ENCODE measurements at places on chromosomes 4 and X.

DNA sequence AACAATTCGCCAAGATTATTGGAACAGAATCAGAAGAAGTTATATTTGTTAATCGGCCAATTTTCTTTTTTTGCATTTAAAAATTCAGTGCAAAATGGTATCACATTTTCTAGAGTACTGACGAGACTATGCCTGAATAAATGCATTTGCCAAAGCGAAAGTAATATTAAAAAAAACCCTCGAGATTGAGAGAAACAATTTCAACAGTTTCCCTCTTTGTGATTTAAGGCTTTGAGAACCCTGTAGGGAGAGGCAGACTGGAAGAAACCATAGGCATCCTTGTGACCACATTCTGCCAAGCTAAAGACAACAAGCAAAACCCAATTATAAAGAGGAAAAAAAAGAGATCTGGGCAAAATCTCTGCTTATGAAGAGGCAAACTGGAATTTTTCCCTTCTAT lies 218.1 kb upstream of the GK2 start:
- DNase-seq = no peak

DNA sequence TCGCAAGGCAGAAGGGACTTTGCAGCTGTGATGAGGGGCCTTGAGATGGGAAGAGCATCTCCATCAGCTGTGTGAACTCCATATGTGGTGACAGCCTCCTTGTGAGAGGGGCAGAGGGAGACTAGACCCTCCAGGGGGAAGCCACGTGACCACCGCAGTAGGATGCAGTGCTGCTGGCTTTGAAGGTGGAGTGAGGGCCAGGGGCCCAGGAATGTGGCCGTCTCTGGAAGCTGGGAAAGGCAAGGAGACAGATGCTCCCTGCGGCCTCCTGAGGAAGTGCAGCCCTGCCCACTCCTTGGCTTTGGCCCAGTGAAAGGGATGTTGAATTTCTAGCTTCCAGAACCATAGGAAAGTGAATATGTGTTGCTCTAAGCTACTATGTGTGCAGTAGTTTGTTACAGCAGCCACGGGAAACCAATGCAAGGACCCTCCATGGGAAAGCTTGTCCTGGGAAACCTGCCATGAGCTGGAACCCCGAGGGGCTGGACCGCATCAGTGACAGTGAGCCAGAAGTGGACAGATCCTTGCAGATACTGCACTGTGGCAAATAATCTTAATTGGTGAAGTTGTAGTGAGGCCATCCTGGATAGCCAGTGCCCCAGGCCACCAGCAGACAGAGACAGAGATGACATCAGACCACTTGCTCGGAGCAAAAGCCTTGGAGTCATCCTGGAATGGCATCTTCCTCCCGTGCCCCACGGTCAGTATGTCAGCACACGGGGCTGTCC lies 35.4 kb upstream of the SORCS2 start:
- DNase-seq = peak; percentile 73

DNA sequence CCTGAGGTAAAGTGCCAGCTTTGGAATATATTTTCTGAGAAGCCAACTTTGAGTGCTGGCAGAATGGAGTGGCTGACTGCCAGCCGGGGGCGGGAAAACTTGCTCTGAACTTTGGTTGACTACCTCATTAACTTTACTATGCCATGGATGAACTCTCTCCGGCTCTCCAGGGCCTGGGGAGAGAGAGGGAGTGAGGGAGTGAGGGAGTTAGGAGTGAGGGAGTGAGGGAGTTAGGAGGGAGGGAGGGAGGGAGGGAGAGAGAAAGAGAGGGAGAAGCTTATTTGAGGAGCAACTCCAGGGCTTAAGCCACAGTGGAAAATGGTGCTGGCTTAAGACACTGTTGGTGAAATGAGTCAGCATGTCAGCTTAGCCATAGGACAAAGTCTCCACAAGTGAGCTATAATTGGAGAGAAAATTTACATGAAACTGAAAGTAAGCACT lies 280.9 kb upstream of the RPS6KA3 start:
- no peak for DNase-seq

GRCh38 chr4:37139987-37140386 lies 104.6 kb upstream of the NWD2 start:
- DNase-seq = no peak

GRCh38 chr4:112706840-112707207 lies 69.9 kb downstream of the LARP7 start:
- no peak for DNase-seq

DNA sequence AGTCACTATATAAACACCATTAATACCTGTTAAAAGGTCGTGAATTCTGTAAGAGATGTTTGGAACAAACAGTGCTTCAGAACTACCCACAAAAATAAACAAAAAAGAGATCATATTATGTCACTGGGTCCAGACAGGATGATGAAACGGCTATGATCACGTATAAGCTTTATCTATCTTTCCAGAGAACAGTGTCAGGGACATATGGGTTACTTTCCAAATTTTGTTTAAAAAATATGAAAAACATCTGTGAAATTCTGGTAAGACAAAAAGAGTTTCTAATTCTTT lies 90.0 kb downstream of the SORBS2 start:
- DNase-seq = no peak

DNA sequence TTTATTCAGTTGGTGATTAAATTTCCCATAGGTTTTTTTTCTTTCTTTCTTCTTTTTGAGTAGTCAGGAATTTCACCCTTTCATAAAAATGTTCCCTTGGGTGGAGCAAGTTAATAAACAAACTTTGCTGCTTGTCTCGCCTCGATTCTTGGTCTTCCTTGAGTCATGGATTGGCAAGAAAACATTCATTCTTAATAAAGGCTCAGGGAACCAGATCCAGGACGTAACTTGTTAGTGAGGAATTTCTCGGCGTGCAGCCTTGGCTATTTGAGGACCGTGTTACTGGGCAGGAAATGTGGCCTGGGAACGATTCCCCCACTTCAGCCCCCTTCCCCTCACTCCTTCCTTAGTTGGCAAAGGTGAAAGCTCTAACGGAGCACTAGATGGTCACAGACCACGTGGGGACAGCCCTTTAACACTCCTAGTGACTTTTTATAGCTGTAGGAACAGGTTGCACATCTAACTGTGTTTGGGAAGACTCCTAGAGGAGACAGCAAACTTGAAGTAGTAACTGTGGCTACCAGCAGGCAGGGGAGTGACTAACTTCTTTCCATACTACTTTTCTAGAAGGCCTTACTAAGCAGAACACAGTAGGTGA lies 106.8 kb downstream of the UCHL1 start:
- DNase-seq = peak; percentile 37

- DNase-seq = no peak
Measured at GRCh38 chrX:154401045-154401799, 3.0 kb downstream of the RPL10 start.

DNA sequence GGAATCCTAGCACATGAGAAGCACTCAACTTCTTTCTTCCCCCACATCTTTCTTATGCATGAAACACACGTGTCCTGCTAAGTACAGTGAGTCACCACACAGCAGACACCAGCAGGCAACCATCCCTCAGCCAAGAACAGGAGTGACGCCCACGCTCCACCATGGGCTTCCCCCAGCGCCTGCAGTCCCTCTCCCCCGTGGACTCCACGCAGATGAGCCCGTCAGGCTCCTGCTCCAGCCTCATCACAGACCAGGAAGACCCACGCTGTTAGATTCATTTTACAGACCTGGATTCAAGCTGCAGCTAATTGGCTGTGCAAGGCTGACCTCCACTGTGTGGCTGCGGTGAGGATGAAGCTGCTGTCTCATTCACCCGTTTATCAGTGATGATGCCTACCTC lies 16.7 kb downstream of the HMX1 start:
- DNase-seq = no peak

DNA sequence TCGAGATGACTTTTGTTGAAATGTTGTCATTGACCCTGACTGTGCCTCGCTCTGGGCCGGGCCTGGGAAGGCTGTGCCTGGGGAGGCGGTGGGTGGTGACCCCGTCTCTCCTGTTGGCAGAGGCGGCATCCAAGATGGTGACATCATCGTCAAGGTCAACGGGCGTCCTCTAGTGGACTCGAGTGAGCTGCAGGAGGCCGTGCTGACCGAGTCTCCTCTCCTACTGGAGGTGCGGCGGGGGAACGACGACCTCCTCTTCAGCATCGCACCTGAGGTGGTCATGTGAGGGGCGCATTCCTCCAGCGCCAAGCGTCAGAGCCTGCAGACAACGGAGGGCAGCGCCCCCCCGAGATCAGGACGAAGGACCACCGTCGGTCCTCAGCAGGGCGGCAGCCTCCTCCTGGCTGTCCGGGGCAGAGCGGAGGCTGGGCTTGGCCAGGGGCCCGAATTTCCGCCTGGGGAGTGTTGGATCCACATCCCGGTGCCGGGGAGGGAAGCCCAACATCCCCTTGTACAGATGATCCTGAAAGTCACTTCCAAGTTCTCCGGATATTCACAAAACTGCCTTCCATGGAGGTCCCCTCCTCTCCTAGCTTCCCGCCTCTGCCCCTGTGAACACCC lies 36.4 kb downstream of the HTRA3 start:
- DNase-seq = no peak

DNA sequence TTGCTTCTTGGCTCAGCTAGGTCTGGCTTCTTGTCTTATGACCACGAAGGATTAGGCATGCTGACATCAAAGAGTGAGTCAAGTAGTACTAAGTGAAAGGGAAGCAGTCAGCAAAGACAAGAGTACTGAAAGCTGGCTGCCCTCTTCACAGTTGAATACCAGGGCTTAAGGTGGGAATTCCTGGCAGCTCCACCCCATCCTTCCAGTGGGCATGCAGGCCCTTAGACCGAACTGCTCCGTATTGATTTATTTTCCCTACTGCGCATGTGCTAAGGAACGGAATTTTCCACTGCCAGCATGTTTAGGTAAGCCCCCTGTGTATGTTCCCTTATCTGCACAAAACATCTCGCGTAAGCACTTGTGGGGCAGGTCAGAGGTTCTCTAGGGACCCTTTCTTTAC lies 2320.1 kb downstream of the ARAP2 start:
- peak; percentile 8 for DNase-seq

Data from neural progenitor cell (in vitro differentiated cells).